ENCODE measurements at places on chromosomes 1 and 21.

GRCh38 chr21:14916676-14917141 is 148.1 kb downstream of the NRIP1 start:
- DNase-seq, result peak; percentile 34

GRCh38 chr1:89069951-89070350 is 4.9 kb upstream of the GBP1 start:
- DNase-seq, result no peak

- no peak for DNase-seq
Observed at GRCh38 chr1:53686091-53686964, 52.6 kb downstream of the GLIS1 start.

GRCh38 chr1:48031676-48032075 is 34.5 kb upstream of the TRABD2B start:
- no peak for DNase-seq

- DNase-seq, result no peak
Observed at GRCh38 chr1:98793136-98793535, 131.6 kb downstream of the SNX7 start.

DNA sequence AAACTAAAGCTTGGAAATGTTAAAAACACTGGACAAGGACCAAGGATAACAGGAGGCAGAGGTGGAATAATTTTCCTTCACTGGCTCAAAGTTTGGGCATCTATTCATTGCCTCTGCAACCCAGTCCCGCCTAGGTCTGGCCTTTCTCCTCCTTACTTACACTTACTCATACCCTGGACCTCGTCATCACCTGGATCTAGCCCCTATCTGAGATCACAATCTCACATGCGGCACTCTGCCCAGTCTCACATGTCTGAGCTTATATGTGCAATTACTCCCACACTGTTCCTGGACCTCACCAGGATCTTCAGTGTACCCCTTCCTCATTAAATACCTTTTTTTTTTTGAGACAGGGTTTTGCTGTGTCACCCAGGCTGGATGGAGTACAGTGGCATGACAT is 37.6 kb downstream of the NVL start:
- no peak for DNase-seq

DNA sequence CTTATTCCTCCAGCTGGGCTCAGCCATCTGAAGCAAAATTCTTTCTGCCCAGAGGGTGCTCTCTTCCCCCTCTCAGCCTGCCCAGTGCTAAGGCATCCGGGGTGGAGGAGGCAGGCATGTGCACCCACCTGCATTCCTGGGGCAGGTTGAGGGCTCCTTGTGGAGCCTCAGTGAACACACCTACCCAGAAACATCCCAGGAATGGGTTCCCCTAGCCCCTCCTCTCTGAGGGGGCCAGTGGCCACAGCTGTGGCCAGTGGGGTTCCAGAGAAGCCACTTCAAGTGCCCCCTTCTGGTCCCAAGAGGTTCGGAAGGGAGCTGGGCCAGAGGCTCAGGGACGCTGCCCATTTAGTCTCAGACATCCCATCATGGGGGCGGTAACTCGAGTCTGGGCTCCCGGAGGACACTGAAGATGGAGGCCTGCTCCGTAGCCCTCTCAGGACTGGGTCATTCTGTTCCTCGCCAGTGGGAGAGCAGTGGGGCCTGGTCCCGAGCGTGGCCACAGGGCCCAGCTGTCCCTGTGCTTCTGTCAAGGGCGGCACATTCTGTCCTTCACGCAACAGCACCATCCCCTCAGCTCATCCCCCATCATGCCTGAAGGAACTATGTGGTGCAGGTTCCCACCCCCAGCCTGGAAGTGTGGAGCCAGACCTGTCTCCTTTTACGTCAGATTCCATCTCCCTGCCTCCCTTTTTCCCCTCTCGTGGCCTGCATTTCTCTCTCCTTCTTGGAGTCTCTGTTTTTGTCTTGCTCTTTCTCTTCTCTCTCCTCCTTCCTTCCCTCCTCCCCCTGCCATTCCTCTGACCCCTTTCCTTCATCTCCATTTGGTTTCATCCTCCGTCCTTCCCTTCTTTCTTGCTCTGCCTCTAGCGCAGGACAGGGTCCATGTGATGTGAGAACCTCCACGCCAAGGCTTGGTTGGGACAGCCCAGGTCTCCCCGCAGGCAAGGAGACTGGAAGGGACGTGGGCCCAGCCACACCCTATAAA is 49.6 kb upstream of the KDM4A start:
- no peak for DNase-seq

DNA sequence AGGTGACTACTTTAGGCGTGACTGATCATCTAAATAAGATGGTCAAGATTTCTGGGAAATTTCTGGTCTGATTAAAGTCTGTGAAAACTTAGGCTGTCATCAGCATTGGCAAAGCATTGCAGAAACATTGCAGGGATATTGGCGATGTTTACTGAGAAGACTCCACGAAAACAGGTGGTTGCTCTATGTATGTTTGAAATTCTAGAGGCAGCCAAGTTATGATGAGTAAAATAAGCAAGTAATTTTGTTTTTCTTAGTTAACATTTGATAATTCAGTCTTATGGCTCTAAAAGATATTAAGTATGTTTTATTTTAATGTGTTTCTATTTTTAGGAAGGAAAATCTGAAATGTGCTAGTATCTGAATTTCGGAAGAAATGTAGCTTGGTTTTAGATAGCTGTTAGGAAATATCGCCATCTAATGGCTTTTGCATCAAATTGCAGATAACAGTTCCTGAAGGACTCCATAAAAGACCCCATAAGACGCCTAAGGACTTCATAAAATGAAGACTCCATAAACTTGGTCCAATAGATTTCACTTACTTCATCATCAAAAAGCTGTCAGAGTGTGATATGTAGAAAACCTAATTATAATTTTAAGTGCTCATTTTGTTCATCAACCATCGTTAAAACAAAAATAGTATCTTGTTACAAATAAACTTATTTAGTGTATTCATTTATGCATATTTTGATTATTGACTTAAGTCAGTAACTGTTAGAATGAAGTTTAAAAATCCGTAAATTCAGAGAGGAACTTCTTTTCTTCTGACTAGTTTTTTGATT is 344.6 kb downstream of the RYR2 start:
- no peak for DNase-seq

- no peak for DNase-seq
Observed at GRCh38 chr1:204441558-204441957, 29.9 kb upstream of the PPP1R15B start.

GRCh38 chr1:15308621-15309027 is 61.6 kb downstream of the FHAD1 start:
- DNase-seq, result no peak

- no peak for DNase-seq
Observed at GRCh38 chr1:234702342-234703000, 92.5 kb upstream of the IRF2BP2 start.

- peak; percentile 84 for DNase-seq
Observed at GRCh38 chr1:26677306-26678115, 18.3 kb upstream of the ARID1A start.

DNA sequence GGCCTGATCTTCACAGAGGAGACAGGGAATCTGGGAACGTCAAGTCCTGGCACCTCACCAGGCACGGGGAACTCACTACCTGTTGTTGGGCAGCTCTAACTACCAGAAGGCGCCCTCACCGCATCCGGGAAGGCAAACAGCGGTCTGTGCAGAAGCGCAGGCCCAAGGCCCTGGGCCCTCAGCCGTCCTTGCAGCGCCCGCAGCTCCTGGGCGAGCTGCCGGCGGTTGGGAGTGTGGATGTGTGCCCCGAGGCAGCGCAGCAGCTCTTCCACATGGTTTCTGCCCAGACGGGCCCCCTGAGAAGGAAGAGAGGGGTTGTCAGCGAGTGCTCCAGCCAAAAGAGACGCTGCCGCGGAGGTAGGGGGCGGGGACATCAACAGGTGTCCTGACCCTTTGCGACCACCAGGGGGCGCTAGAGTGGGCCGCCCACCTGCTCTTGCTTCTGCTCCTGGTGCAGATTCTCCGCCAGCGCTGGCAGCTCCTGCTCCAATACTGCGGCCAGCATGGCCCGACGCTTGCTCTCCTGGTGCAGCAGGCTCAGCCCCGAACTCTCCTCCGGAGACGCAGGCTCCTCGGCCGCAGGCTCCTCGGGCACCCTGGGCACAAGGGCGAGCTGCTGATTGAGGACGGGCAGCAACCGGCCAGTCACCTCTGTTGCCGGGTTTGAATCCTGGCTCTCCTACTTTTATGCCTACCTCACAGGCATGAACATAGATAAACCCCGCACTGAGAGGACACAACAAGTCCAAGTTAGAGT is 9.3 kb downstream of the MAP3K6 start:
- peak; percentile 50 for DNase-seq

- no peak for DNase-seq
Observed at GRCh38 chr1:7395251-7395650, 375.8 kb upstream of the VAMP3 start.

DNA sequence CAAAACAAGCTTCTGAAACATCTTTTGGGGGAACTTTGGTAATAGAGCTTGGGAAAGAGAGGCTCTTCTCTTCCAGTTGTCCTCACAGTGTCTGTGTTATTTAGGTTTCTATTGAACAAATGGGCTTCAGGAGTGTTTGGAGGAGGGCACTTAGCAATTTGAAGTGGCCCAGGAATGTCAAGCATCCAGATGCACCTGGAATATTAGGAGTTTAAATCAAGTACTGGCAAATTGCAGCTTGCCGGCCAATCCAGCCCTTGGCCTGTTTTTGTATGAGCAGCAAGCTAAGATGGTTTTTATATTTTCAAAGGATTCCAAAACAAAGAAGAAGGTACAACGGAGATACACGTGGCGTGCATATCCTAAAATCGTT is 94.7 kb downstream of the CCDC185 start:
- no peak for DNase-seq

DNA sequence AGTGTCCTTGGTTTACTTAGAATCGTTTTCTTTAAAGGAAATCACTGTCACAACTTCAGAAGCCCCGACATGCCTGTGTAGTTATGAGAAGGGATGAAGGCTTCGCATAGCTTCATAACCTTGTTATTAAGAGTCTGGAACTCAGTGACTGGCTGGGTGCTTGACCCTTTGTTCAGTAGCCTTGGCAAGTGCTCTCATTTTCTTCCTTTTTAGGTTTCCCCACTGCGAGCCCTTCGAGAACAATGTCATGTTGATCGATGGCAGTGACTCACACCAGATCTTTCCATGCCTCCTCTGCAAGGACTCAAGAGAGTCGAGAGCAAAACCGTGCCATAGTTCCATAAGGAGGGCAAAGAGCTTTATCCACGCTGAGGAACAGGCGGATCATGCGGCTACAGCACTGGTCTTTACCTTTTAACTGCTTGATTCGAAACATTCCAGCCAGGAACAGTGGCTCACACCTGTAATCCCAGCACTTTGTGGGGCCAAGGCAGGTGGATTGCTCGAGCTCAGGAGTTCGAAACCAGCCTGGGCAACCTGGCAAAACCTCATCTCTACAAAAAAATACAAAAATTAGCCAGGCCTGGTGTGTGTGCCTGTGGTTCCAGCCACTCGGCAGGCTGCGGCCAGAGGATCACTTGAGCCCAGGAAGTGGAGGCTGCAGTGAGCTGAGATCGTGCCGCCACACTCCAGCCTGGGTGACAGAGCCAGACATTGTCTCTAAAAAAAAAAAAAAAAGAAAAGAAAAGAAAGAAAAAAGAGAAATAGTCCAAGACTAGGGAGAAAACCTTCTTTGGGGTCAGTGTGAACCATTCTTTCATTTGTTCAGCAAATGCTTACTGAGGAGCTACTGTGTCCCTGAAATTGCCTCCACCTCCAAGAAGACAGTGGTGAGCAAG is 95.4 kb upstream of the ERRFI1 start:
- DNase-seq, result peak; percentile 50

GRCh38 chr1:221865808-221866207 is 123.9 kb upstream of the DUSP10 start:
- no peak for DNase-seq

DNA sequence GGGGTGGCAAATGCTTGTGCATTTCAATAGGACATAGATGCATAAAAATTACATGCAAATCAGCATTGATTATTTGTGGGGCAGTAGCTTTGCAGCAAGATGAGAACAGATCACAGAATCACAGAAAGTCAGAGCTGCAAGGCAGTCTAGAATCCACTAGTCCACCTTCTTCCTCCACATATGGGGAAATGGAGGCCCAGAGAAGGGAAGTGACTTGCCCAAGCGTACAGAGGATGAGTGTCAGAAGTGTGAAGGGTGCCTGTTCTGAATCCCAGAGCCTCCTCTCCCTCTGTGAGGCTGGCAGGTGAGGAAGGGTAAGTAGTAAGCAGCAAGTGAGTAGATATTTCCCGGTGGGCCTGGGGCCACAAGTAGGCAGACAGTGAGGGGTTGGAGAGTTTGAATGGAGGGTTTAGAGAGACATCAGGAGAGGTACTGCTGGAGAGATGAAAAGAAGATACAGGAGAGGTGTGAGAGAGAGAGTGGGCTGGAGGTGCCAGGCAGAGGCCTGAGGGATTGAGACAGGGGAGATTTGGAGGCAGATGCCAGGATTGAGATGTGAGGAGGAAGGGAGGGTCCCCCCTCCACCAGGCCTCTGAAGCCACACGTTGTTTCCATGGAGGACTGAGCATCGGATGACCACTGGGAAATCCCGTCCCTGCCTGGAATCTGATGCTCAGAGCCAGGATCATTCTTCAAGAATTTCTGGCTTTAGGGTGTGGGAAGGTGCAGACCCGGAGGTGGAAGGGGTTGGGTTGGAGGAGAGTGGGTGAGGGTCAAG is 4.8 kb upstream of the MYOG start:
- no peak for DNase-seq

GRCh38 chr1:12180315-12180714 is 13.5 kb downstream of the TNFRSF1B start:
- peak; percentile 38 for DNase-seq

DNA sequence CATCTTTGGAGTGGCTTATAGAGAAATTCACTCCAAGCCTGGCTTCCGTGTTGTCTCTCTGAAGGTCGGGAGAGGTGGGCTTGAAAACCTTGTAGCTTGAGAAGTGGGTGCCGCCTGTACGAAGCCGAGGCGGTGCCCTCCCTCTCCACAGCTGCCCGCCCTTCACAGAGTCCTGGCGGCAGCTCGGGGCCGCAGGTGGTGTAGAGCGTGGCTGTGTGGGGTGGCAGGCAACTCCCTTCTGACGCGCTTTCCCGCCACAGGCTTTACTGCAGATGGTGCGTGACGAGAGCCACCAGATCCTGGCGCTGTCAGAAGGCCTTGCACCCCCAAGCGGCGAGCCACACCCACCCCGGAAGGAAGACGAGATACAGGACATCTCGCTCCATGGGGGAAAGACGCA is 33.1 kb upstream of the DIP2A start:
- DNase-seq, result no peak

- DNase-seq, result no peak
Observed at GRCh38 chr1:151401860-151402259, 2.5 kb downstream of the PSMB4 start.

GRCh38 chr1:204611036-204611435 is 74.5 kb downstream of the LRRN2 start:
- DNase-seq, result no peak

- DNase-seq, result no peak
Observed at GRCh38 chr1:184429335-184429734, 42.5 kb downstream of the C1orf21 start.

DNA sequence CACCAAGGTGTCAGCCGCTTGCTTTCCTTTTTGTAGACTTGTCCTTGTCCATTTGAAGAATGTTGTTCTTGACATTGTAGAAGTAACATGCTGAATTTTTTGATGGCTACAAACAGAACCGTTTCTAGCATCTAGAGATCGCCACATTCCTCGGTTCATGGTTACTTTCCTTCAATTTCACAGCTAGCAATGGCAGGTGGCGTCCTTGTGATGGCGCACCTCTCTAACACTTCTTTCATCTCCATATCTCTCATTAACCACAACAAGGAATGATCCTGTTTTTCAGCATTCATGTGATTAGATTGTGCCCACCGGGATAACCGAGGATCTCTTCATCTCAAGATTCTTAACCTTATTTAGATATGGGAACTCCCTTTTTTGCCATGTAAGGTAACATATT is 2129.8 kb downstream of the NCAM2 start:
- no peak for DNase-seq

GRCh38 chr1:204413170-204413535 is 1.5 kb upstream of the PPP1R15B start:
- no peak for DNase-seq

GRCh38 chr21:38315122-38315521 is 58.3 kb downstream of the KCNJ15 start:
- DNase-seq, result no peak

Measured in Caco-2 (cell line).